CD4-positive, alpha-beta T cell treated with Interleukin-17A for 1 hour (primary cell): ENCODE measurements at places on chromosomes 6 and 20.

DNA sequence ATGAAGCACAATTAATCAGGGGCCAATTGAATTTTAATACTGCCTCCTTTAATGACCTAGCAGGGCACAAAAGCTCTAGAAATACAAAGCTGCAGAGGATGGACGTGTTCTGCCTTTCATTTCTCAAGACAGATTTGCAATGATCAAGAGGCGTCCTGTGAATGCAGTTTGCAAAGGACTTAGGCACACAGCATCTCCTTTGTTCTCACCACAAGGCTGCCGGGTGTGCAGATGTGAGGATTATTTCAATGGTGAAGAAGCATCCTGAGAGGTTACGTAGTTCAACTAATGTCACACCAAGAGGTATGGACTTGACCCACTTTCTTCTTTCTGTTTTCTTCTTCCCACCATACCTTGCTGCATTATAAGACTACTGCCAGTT is 42.9 kb upstream of the SPTLC3 start:
- DNase-seq: no peak

GRCh38 chr20:15945289-15945688 is 628.0 kb downstream of the KIF16B start:
- no peak for DNase-seq

DNA sequence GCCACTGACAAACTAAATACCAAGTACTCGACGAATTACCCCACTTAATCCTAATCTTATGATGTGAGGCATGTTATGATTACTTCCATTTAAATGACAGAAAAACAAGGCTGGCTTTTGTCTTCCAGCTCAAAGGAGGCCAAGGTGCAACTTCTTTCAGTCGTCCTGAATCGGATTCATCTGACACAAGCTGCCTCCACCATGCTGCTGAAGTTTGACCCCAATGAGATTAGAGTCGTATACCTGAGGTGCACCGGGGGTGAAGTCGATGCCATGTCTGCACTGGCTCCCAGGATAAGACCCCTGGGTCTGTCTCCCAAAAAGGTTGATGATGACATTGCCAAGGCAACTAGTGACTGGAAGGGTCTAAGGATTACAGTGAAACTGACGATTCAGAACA is 71.0 kb downstream of the CHD6 start:
- DNase-seq: no peak

DNA sequence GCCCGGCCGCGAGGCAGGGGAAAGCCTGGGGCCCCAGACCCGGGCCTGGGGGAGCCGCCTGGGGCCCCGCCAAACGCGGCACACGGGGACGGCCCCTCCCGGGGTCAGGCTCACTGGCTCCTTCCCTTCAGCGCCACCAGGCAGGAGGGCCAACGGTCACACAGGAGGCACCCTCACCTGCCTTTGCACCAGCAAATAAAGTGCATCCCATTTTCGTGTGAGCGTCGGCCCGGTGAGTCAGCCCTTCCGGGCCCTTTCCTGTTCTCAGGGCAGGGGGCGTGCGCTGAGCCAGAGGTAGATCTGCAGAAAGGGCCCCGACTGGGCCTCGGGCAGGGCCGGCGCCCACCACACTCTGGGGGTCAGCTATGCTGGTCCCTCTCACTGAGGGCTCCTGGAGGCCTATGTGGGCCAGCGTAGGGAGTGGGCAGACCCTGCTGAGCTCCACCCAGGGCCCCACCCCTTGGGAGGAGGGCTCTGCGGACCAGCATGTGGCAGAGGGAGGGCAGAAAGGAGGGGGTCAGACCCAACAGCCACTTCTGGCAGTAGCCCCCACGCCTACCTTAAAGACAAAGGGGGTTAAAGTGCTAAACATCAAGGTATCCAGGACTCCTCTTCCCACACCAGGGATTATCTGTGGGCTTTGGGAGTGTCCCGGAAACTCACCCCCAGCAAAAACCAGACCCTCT is 931 bp upstream of the UCKL1 start:
- DNase-seq: peak; percentile 59

DNA sequence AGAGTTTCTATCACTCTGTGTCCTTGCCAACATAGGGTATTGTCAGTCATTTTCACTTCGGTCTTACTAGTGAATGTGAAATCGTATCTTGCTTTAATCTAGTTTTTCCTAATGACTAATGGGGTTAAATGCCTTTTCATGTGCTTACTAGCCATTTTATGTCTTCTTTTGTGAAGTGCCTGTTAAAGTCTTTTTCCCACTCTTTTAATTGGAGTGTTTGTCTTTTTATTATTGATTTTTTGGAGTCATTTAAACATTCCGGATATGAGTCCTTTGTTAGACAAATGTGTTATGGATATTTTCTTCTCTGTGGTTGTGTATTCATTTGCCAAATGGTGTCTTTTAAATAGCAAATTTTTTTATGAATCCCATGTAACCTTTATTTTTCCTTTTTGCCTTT is 194.6 kb downstream of the CDH26 start:
- DNase-seq: no peak

GRCh38 chr6:108944071-108944470 is 95.8 kb downstream of the ARMC2 start:
- no peak for DNase-seq

GRCh38 chr6:38319256-38320212 is 320.2 kb downstream of the BTBD9 start:
- no peak for DNase-seq

- DNase-seq: no peak
These were observed 660.4 kb upstream of the GJE1 start for GRCh38 chr6:141472162-141472928.

DNA sequence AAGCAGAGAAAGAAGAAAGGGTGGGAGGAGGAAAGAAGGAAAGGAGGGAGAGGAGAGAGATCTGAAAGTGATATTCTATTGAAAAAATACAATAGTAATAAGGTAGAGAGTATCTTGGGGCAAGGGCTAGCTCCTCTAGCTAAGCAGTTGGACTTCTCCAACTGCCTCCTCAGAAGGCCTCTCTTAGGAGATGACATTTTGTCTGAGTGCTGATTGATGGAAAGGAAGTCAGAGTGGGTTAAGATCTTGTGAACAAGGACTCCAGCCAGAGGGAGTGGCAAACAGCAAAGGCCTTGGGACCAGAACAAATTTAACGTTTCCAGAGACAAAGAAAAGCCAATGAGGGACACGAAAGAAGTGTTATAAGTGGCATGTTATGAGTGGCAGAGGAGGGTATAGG is 111.8 kb upstream of the TNFAIP3 start:
- DNase-seq: no peak

- DNase-seq: no peak
These were observed 417.3 kb downstream of the LMBRD1 start for GRCh38 chr6:69379518-69379917.

DNA sequence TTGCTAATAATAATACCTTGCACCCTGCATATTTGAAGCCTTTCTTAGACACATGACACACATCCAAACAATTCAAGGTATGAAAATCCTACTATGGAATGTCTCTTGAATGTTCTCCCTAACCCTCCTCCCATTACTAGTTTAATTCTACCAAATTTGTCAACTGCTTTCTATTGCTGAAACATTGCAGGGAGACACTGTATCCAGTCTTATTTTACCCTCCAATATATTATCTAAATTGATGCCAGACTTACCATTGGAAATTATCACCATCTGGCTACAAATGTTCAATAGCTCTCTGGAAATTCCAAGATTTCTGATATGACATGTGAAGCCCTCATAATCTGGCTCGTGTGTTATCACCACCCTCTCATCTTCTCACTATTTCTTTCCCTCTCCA is 1027.3 kb upstream of the CITED2 start:
- DNase-seq: no peak

- no peak for DNase-seq
These were observed 95.6 kb upstream of the SHLD1 start for GRCh38 chr20:5654557-5654956.

- no peak for DNase-seq
These were observed 72.0 kb upstream of the HMGCLL1 start for GRCh38 chr6:55651015-55651414.

DNA sequence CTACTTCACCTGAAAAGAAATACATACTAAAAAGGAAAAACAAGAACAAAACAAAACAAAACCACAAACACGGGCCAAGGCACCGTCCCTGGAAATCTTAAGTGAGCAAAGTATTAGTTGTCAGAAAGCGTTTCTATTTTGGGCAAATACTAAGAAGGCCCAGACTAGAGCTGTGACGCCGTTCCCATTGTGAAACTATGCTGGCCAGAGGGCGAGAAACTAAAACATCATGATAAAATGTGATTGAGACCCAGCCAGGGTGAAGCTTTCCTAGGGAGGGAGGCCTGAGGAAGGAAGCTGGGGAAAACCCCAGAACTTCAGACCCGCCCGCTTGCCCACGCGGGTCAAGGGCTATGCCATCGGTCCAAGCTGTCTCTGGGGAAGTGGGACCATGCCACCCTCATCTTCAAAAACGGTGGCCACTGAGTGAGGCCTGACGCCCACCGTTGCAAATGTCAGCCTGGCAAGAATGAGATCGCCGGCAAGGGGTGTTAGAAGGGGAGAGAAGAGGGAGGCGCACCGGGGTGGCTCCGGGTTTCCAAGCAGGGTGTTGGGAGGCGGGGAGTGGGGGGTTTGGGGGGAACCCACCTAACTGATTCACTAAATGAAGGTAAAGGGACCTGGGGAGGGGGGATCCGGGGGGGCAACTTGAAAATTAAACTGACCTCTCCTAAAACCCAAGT is 1950.9 kb upstream of the DEFB115 start:
- DNase-seq: peak; percentile 34

DNA sequence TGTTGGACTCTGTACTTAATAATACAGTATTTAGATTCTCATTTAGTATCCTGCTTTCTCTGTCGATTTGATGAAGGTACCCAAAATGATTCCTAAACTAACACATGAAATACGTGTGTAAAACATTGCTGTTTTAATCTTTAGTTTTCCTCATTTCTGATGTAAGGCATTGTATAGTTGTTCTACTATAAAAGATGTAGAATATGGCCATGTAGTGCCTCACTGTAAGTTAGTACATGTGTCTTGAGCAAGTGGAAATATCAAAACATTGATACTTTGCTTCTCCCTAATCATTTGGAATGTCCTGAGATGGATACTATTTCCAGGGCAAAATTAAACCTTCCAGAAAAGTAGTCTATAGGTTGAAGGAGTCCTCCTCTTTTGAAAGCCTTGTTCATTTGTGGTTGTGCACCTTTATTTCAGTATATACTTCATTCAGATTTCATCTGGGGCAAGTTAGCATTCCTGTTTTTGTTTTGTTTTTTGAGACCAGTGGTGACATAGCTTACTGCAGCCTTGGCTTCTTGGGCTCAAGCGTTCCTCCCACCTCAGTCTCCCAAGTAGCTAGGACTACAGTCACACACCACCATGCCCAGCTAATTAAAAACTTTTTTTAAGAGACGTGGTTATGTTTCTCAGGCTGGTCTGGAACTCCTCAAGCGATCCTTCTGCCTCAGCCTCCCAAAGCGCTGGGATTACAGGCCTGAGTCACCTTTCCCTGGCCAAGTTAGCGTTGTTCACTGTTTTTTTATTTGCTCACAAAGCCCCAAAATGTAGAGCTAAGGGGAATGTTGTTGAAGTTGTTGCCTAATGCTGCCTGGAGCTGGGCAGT is 11.6 kb downstream of the SRSF3 start:
- DNase-seq: no peak

DNA sequence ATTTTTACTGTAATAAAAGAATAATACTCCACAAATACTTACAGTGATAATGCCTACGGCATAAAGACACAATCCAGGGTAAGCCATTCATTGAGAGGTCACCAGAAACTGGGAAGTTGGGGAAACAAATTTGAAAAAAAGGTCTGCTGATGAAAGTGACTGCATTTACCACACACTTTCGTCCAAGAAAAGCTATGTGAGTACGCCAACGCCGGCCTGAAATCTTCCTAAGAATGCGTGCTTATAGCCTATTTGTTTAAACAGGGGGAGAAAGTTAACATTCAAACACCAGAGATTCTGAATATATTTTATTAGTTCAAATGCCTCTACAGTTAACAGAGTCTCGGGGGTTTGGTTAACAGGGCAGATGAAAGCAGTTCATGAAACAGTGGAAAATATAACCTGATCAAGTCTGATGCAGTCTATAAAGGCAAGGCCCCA is 657 bp upstream of the LTV1 start:
- DNase-seq: no peak
